GM12892 (cell line): ENCODE measurements at places on chromosomes 5 and 9.

DNA sequence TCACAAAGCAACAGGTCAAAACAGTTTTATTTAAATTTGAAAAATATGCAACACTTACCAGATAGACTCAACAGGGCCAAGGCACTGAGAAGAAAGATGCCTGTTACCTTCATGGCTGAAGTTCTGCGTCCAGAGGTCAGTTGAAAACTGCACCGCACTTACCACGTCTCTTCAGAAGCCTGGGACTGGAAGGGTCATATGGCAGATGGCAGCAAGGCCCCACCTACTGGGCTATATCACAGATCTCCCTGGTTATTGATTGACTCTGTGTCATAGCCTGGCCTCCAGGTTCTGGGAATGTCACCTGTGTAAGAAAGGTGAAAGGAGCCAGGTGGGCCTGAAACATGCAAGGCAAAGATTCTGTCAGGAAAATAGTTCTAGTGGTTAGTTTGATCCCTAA is at the start of gene SPINK1:
SPINK1 (minus strand) TSS at position 207 of the 400 bp plus-strand sequence; CDS start at position 113, 94 bp downstream.
- DNase-seq = no peak

GRCh38 chr5:56289602-56289987 is 56.5 kb upstream of the ANKRD55 start:
- DNase-seq = no peak

- DNase-seq = no peak
Measured at GRCh38 chr5:88666761-88667495, 216.1 kb downstream of the MEF2C start.

DNA sequence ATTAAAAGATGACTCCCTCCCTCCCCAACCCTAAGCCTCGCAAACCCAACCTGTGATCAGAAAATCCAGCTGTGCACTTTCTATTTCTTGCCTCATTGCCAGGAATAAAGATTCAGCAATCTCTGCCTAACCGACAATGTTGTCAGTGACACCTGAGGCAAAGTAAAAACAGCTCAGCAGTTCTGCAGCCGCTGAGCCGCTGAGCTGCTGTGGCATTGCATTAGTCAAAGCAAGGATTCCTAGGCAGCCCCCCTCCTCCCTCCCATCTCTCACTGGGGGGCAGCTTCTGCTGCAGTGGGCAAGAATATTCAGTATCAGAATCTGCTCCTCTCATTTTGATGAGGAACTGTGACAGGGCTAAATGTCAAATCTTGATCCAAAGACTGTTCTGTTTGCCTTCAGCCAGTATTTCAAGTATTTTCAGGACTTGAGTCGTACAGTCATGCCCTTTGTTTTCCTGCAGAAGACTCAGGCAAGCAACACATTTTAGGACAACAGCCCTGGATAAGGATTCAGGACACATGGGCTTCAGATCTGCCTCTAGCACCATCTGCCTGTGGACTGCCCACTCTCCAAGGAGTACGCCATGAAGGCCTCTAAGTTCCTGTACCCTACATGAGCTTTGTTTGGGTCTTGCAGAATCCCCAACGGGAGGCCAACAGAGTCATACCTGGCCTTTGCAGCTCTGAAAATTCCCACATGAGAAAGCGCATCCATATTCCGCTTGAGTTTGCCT is 41.1 kb upstream of the DAP start:
- no peak for DNase-seq

- DNase-seq = no peak
Measured at GRCh38 chr5:59473611-59474010, 419.9 kb downstream of the PDE4D start.

- DNase-seq = no peak
Measured at GRCh38 chr9:3906437-3907213, 380.8 kb upstream of the RFX3 start.

- DNase-seq = no peak
Measured at GRCh38 chr9:103731541-103731940, 362.6 kb upstream of the SMC2 start.

GRCh38 chr9:1157836-1158235 is 107.7 kb downstream of the DMRT2 start:
- DNase-seq = no peak

DNA sequence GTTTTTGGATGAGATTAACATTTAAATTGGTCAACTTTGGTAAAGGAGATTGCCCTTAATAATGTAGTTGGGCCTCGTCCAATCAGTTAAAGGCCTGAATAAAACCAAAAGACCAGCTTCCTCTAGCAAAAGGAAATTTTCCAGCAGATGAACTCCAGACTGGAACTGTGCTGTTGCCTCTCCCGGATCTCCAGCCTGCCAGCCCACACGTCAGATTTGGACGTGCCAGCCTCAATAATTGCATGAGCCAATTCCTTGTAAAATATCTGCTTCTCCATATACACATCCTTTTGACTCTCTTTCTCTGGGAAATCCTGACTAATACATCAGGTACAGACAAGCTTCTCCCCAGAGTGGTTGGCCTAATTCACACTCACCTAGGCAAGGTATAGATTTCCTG is 175.8 kb upstream of the ADCY2 start:
- no peak for DNase-seq

DNA sequence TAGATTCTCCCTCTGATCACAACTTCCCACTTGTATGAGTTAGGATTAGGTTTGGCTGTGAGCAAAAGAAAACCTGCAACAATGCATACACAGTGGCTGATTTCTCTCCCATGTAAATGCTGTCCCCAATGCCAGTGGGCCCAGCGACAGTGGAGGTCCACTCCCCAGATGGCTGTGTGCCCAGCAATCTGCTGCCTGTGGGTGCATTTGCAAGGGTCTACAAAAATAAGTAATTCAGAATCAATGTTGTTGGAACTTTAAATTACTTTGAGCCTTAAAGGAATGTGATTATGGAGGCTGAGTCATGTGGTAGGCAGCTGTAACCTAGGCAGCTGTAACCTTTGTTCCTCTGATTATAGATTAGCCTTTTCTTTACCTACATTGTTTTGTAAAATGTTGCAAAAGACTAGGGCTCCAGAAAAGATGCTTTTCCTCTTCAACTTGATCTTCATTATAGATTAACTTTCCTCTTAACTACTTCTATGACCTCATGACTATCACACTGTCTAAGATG is 14.2 kb upstream of the MXD3 start:
- no peak for DNase-seq

DNA sequence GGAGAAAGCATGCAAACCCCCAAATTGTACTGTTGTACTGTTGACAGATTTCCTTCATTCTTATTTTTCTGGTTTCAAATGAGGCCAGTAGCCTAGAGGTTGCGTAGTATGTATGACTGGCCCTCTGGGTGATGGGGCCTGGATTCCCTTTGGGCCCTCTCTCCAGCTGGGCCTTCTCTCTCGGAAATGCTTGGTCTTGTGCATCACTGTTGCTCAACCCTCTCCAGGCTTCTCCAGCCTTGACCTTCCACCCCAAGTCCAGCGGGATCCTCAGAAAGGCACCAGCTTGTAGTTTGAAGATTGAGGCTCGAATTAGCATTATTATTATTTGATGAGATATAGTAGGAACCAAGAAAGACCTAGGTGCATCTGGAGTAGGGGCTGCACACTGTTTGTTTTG is 87.0 kb downstream of the ANGPTL2 start:
- DNase-seq = no peak

DNA sequence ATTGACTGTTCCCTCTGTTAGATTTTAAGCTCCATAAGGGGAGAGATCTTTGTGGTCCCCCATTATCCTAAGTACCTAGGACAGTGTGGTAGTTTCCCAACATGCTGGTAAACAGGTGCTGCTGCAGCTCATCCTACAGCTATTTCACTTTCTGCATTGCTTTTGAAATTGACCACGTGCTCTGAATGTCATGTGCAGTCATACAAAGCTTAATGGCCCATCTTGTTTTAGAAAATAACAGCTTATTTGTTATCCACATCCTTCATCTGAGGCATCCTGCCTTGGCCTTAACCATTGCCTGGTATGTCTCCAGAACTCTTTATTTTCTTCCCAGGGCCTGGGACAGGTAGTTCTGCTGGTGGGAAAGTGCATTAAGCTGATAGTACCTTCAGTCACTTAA is 14.7 kb downstream of the PIK3R1 start:
- no peak for DNase-seq

GRCh38 chr5:158797498-158797845 is 302.2 kb downstream of the EBF1 start:
- DNase-seq = no peak

- no peak for DNase-seq
Measured at GRCh38 chr5:31270396-31270795, 76.9 kb downstream of the CDH6 start.

- no peak for DNase-seq
Measured at GRCh38 chr9:15999422-16000339, 446.8 kb downstream of the CCDC171 start.

- DNase-seq = no peak
Measured at GRCh38 chr5:3121813-3122212, 370.3 kb upstream of the IRX2 start.

DNA sequence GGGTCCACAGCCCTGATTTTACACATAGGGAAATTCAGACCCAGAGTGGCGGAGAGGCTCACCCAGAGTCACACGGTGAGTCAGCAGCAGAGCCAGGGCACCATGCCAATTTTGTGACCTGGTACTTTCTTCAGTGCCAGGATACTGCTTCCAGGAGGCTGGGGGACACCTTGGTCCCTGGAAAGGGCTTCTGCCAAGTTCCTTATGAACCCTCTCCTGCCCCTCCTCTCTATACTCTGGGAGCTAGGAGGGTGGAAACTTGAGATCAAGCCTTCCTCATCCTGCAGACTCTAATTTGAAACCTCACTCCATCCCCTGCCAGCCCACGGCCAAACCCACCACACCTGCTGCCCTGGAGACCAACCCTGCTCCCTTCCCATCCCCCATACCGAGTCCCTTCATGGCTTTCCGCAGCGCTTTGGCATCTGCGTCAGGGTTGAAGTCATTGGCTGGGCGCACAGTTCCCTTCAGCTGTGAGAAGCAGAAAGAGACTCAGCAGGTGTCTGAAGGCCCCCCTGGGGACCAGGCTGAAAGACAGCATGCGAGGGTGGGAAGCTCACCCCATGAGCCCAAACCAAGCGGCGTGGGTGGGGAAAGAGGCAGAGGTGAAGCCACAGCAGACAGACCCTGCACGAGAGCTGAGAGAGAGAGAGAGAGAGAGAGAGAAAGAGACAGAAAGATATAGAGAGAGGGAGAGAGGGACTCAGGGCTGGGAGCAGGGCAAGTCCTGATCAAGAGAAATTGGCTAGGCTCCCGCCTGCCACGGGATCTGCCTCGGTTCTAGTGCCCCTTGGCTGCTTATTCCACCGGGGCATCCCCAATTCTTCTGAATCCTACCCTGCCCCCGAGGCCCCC is 33.5 kb downstream of the ANXA6 start:
- DNase-seq = peak; percentile 68

DNA sequence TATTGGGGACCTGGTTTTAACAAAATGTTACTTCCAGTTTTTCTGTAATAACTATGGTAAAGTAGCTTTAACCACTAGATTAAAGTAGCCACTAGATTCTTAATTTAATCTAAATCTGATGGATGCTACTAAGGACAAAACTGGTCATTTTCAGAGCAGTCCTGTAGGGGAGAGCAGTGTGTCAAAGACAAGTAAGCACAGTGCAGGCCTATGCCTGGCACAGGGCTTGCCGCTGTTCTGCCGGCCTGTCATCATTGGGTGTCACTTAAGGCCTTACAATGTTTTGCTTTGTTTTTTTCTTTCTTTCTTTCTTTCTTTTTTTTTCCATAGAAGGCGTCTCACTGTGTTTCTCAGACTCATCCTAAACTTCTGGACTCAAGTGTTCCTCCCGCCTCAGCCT is 53.0 kb upstream of the NXNL2 start:
- no peak for DNase-seq

DNA sequence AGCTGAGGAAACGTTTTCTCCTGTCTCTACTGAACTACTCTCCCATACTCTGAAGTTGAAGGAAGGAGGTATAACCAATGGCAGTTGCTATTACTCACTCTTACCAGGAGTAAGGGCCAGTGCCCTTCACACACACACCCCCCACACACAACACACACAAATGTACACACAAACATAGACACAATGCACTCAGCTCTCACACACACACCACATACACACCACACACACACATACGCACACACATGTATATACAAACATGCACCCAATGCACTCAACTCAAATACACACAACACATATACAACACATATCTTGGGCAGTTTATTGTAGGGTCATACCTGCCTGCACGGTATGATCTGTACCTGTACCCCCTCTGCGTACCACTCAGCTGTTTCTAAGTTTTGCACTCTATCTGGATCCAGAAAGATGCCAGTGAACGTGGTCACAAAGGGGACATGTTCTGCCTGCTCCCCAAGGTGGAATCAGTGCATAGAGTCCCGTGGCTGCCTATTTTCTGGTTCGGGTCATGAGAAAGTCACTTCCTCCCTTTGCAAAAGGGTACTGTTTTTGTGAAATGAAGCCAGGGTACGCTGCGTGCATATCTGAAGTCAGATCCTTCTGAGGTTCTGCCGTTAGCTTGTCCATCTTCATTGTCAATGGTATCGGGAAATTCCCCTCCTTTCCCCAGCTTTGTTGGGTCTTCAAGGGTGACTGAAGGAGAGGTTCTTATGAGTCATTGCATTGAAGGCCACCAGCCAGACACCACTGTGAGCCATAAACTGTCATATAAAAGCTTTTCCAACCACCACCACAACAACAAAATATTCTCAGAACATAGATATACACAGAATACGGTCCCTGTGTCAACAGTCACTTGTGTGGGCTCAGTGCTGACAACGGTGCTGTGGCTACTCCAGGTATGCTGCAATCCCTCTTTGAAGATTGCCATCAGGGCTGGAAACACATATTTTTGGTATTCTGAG is 131.9 kb downstream of the UGCG start:
- no peak for DNase-seq
